ENCODE measurements at places on chromosomes 13 and 19. TPM values are rescaled to one million over a fixed set of nuclear protein-coding genes. Genes with fewer than 3 reads are reported as not detected.

DNA sequence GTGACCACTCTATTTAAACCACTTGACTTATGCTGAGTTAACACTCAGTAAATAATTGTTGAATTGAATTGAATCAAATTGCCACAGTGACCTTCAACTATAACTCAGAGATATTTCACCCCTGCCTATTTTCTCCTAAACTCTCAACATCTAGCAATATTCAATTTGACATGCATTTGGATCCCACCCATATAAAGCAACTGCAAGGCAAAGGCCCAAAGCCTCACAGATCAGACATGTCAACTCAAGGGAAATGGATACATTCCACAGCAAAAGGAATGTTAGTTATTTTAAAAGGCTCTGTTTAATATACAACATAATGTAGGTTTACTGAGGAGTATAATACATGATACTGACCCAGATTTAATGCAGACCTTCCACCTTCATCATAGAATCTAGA lies 107.4 kb downstream of the KCTD12 start:
- no peak overlapping the region for H3K4me3 ChIP-seq
- no peak overlapping the region for H3K27ac ChIP-seq
- no peak for DNase-seq
- H3K36me3 ChIP-seq = no peaks in the 10 kb centered on the region
- H3K27me3 ChIP-seq = no peaks in the 10 kb centered on the region

DNA sequence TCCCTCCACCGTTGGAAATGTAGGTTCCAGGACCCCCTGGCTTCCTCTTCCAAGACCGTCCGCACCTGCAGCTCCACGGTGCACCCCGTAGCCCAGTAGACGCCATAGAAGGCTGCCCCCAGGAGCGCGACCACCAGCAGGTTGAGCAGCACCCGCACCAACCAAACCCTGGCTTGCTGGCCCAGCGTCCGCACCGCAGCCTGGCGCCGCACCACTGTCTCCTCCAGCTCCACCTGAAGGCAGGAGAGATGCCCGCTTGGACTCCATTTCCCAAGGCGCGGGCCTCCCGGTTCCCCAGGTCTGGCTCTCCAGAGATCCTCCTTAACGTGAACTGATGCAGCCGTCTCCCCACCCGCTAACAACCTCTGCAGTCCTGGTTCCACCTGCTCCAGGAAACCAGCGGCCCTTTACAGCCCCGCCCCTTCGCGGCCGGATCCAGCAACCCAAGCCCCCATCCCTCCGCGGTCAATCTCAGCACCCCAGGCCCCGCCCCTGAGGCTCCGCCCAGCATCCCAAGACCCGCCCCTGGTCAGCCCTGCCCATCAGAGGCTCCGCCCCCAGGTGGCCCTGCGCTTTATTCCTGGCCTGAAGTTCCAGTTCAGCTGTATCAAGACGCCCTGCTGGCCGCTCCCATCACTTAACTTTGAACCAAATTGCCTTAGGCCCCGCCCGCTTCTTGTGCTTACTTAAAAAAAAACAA lies 5.0 kb upstream of the LENG1 start:
- no peak overlapping the region for H3K27ac ChIP-seq
- no peaks in the 10 kb centered on the region for H3K27me3 ChIP-seq
- no peaks in the 10 kb centered on the region for H3K36me3 ChIP-seq
- H3K4me1 ChIP-seq = no peaks in the 10 kb centered on the region
- no peak overlapping the region for H3K4me3 ChIP-seq

GRCh38 chr19:33440241-33440640 lies 66.7 kb downstream of the CEBPG start:
- H3K4me3 ChIP-seq = no peak overlapping the region
- peaks cover 40% of the 10 kb centered on the region for H3K4me1 ChIP-seq
- H3K27ac ChIP-seq = no peak overlapping the region

DNA sequence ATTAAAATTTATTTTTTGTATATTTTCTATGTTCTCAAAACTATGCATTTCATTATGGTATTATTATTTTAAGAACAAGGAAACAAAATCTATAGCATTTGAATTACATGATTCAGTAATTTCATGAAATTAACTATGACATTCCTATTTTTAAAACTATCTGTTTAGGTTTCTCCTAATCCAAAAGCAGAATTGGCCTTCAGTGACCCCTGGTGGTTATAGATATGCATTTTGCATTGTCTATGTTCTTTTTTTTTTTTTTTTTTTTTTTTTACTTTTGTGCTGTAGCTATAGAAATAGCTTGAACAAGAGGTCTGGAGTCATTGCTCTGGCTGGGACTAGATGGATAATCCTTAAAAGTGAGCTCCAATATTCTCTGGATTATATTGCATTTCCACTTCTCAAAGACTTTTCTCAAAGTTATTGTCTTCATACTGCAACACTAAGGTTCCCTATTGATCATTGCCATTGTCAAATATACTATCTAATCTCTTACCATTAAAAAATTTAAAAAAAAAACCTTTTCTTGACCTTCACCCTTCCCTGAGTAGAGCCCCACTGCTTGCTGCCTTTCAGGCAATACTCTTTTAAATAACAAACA lies 15.9 kb upstream of the DNAJC3 start:
- H3K36me3 ChIP-seq = no peaks in the 10 kb centered on the region
- no peaks in the 10 kb centered on the region for H3K4me1 ChIP-seq
- no peak overlapping the region for H3K4me3 ChIP-seq
- DNase-seq = no peak
- no peaks in the 10 kb centered on the region for H3K27me3 ChIP-seq

GRCh38 chr19:55344444-55344843 lies 4.8 kb downstream of the KMT5C start:
- peak; percentile 22 for DNase-seq
- no peaks in the 10 kb centered on the region for H3K36me3 ChIP-seq
- no peak overlapping the region for H3K27ac ChIP-seq
- no peaks in the 10 kb centered on the region for H3K4me1 ChIP-seq
- H3K4me3 ChIP-seq = no peak overlapping the region
- H3K27me3 ChIP-seq = no peaks in the 10 kb centered on the region

DNA sequence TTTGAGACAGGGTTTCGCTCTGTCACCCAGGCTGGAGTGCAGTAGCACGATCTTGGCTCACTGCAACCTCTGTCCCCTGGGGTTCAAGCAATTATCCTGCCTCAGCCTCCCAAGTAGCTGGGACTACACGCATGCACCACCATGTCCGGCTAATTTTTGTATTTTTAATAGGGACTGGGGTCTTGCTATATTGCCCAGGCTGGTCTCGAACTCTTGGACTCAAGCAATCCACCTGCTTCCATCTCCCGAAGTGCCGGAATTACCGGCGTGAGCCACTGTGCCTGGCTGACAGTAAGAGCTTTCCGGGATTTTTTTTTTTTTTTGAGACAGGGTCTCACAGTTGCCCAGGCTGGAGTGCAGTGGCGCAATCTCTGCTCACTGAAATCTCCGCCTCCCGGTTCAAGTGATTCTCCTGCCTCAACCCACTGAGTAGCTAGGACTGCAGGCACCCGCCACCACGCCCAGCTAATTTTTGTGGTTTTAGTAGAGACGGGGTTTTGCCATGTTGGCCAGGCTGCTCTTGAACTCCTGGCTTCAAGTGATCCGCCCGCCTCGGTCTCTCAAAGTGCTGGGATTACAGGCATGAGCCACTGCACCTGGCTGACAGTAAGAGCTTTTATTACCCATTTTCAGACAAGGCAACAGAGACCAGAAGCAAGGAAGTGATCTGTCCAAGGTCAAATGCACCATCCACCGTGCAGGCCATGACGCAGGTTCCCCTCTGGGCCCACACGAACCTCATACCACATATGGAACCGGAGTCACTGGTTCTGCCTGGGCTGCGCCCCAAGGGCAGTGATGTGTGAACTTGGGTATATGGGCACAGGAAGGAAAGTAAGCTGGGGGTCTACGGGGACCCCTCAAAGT lies 21.0 kb downstream of the RFX1 start:
- no peak overlapping the region for H3K4me3 ChIP-seq
- no peaks in the 10 kb centered on the region for H3K4me1 ChIP-seq
- no peak for DNase-seq
- H3K27ac ChIP-seq = no peak overlapping the region
- H3K36me3 ChIP-seq = no peaks in the 10 kb centered on the region

DNA sequence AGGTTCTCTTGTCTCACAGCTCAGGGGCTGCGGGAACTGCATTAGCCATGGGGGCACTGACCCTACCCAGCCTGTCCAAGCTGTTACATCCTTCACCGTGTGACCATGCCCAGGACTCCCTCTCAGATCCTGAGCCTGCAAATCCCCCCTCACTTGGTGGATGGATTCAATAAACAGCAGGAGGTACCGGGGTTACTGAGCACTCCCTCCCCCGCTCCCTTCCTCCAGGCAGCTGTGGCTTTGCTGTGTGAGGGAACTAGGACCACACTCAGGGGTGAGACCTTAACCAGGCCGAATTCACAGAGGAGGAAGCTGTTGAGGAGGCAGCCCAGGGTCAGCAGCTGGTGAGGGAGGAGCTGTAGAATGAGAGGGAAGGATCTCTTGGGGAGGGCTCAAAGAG lies 27.0 kb upstream of the CEACAM1 start:
- no peaks in the 10 kb centered on the region for H3K27me3 ChIP-seq
- no peak for DNase-seq
- no peak overlapping the region for H3K27ac ChIP-seq
- H3K36me3 ChIP-seq = no peaks in the 10 kb centered on the region
- H3K4me1 ChIP-seq = no peaks in the 10 kb centered on the region
- no peak overlapping the region for H3K4me3 ChIP-seq

The CCDC8 gene
- total RNA-seq = 0.26 TPM

DNA sequence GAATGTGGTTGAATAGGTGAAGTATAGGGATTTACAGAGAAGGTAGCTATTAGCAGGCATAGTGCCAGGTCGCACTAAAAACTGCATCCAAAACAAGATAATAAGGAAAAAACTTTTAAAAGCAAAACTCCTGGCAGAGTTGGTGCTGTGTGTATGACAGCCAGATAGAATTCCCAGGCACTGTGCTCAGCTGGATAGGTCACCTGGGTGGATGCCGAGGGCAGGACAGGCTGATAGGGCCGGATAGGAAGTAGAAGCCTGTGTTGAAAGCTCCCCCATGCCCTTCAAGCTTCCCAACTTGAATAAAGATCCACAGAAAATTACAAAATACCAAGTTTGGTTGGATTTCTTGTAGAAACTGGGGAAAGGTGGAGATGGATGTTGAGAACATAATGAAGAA lies 48.9 kb upstream of the TDRD3 start:
- no peak overlapping the region for H3K27ac ChIP-seq
- H3K36me3 ChIP-seq = no peaks in the 10 kb centered on the region
- H3K27me3 ChIP-seq = no peaks in the 10 kb centered on the region
- no peak for DNase-seq
- H3K4me1 ChIP-seq = no peaks in the 10 kb centered on the region

The STARD13 gene
- total RNA-seq = 8.1 TPM

GRCh38 chr13:21511849-21512248 lies 52.7 kb upstream of the ZDHHC20 start:
- DNase-seq = no peak
- H3K36me3 ChIP-seq = peaks cover 8% of the 10 kb centered on the region
- no peak overlapping the region for H3K4me3 ChIP-seq
- no peaks in the 10 kb centered on the region for H3K4me1 ChIP-seq

The INAFM1 gene
- 5.4 TPM for total RNA-seq

GRCh38 chr13:78317030-78317429 lies 286.3 kb downstream of the POU4F1 start:
- H3K4me1 ChIP-seq = no peaks in the 10 kb centered on the region
- H3K27me3 ChIP-seq = no peaks in the 10 kb centered on the region
- DNase-seq = no peak
- H3K27ac ChIP-seq = no peak overlapping the region

GRCh38 chr19:45423033-45423588 lies 606 bp downstream of the ERCC1 start:
- H3K36me3 ChIP-seq = no peaks in the 10 kb centered on the region
- no peak for DNase-seq
- no peaks in the 10 kb centered on the region for H3K27me3 ChIP-seq
- H3K27ac ChIP-seq = peak overlapping the region; percentile 66

DNA sequence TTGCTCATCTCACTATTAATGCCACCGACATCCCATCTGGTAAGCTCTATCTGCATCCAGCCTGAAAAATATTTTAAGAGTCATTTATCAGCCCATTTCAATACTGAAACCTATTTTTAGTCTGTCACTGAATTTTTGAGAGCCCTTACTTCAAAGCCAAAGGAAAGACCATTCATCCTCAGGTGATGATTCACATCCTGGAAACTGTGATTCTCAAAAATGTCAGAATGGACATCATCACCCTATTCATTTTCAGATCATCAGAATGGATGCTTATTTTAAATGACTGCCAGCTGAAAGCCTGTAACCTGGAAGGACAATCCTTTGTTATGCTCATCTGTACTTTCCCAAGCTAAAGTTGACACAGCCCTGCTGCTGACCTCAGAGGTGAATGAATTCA lies 27.0 kb downstream of the TNFSF11 start:
- no peaks in the 10 kb centered on the region for H3K27me3 ChIP-seq
- no peaks in the 10 kb centered on the region for H3K36me3 ChIP-seq
- H3K4me3 ChIP-seq = no peak overlapping the region
- no peaks in the 10 kb centered on the region for H3K4me1 ChIP-seq

The DAPK3 gene
- 26.1 TPM for total RNA-seq

- H3K27me3 ChIP-seq = no peaks in the 10 kb centered on the region
- H3K36me3 ChIP-seq = no peaks in the 10 kb centered on the region
- no peak for DNase-seq
- no peak overlapping the region for H3K4me3 ChIP-seq
- H3K4me1 ChIP-seq = no peaks in the 10 kb centered on the region
Measured at GRCh38 chr19:3784607-3785450, 1.4 kb downstream of the MATK start.

DNA sequence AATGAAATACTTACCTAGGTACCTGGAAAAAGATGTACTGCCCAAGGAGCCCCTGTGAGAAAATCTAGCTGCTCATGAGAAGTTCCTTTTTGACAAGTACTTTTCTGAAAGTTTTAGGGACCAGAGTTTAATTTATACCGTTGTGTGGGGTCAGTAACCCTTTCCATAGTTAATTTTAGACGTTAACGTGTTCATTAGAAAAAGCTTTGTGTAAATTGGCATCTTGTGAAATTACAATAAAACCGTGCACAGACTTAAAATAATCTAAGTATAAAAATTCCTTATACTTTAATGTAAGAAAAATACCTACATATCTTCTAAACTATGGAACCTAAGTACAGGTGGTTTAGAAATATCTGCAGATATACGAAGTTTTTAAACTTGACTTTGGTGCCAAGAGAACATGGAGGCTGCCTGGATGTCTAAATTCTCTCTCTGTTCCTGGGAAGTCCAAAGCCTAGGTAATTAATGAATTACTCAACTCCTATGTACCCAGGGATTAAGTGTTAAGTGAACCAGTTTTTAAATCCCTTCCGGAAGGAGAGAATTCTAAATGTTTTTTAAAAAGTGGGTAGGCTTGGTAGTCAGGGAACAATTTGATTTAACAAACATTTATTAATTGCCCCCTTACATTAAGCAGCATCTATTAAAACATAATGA lies 50.2 kb upstream of the PDX1 start:
- H3K27me3 ChIP-seq = no peaks in the 10 kb centered on the region
- no peak overlapping the region for H3K27ac ChIP-seq
- DNase-seq = no peak
- no peaks in the 10 kb centered on the region for H3K4me1 ChIP-seq
- no peaks in the 10 kb centered on the region for H3K36me3 ChIP-seq

- DNase-seq = no peak
- H3K4me3 ChIP-seq = no peak overlapping the region
- no peaks in the 10 kb centered on the region for H3K36me3 ChIP-seq
- H3K4me1 ChIP-seq = no peaks in the 10 kb centered on the region
- H3K27me3 ChIP-seq = no peaks in the 10 kb centered on the region
- H3K27ac ChIP-seq = no peak overlapping the region
Measured at GRCh38 chr13:106367361-106367971, 168.0 kb downstream of the EFNB2 start.

Measured in right lobe of liver (tissue), 6 donors.